Activated T-cell treated with anti-CD3 and anti-CD28 coated beads, Interleukin-2, amount 50 U/mL, for 72 hours (primary cell): ENCODE measurements at places on chromosomes 2 and 18.

DNA sequence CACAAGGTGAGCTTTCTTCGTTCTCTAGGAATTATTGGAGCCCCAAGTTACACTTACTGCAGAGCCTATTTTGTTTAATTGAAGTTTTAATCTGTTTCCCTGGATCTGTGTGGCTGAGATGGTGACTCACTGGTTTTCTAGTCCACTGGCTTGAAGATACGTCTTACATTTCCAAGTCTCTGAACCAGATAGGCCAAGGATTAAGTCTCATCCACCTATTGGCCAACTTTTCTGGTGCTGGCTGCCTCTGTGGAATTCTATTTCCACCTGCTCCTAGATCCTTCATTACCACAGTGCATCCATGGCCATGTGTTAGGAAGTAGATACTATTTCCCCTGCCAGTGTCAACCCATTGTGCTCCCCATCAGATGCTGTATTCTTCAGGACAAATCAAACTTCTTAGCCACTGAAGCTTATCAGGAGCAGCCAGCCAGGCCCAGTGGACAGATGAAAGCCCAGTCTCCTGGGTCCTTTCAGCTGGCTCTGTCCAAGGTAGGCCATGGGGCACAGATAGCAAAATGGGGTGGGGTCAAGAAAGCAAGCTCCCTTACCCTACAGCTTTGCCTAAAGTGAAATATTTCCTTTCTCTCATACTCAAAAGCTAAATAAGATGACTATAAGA, 198.8 kb upstream of the TCF4 start:
- peaks cover 4% of the 10 kb centered on the region for H3K36me3 ChIP-seq
- H3K4me1 ChIP-seq = peaks cover 6% of the 10 kb centered on the region
- H3K27me3 ChIP-seq = peaks cover 23% of the 10 kb centered on the region
- DNase-seq = no peak
- H3K4me3 ChIP-seq = no peak overlapping the region
- H3K27ac ChIP-seq = no peak overlapping the region

DNA sequence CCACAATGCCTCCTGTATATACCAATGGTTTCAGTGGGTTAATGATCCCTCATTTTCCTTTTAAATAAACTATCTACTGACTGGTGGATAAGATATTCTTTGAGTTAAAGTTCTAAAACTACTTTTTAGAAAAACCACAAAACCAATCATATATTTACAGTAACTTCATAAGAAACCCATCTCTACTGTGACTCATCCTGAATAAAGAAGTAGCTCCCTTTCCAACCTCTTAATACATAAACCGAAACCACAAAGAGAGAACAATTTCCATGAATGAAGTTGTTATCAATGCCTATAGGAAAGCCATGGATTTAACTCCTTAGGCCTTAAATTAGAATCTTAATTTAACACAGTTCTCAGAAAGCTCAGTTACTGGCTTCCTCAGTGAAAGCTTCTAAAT, 227.0 kb upstream of the SMAD7 start:
- no peak for DNase-seq
- H3K4me1 ChIP-seq = peaks cover 25% of the 10 kb centered on the region
- peak overlapping the region; percentile 9 for H3K4me3 ChIP-seq
- peak overlapping the region; percentile 98 for H3K27ac ChIP-seq

- peak; percentile 52 for DNase-seq
- H3K36me3 ChIP-seq = peaks cover 2% of the 10 kb centered on the region
- peak overlapping the region; percentile 89 for H3K4me3 ChIP-seq
Observed at GRCh38 chr2:60550178-60550983, 3.1 kb downstream of the BCL11A start.

- no peaks in the 10 kb centered on the region for H3K36me3 ChIP-seq
- H3K27me3 ChIP-seq = no peaks in the 10 kb centered on the region
- no peaks in the 10 kb centered on the region for H3K4me1 ChIP-seq
- no peak for DNase-seq
- no peak overlapping the region for H3K4me3 ChIP-seq
Observed at GRCh38 chr2:124149571-124149970, 124.5 kb downstream of the CNTNAP5 start.

DNA sequence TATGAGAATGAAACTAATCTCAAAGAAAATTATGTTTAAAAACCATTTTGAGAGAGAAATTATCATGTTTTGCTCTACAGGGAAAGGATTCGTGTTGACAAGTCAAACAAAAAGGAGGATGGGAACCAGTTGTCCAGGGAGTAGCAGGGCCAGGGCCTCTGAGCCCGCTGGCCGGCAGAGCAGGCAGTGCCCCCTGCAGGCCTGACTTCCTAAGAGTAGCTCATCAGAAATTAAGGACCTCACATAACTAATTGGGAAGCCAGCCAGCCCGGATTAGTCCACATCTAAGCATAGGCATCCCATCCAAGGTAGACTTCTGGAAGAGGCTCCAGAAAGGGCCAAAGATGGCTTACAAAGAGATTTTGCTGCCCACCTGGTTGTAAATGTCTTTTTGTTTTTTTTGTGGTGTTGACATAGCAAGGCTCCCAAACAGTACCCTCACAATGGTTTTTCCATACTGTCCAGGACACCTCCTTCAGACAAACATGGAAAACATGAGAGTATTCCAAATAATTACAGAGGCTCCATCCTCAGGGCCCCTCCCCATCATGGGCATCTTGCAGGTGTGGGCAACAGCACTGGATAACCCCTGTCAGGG, 241.2 kb upstream of the TANK start:
- H3K36me3 ChIP-seq = no peaks in the 10 kb centered on the region
- peak; percentile 41 for DNase-seq
- no peak overlapping the region for H3K4me3 ChIP-seq
- peaks cover 7% of the 10 kb centered on the region for H3K27me3 ChIP-seq
- no peak overlapping the region for H3K27ac ChIP-seq

DNA sequence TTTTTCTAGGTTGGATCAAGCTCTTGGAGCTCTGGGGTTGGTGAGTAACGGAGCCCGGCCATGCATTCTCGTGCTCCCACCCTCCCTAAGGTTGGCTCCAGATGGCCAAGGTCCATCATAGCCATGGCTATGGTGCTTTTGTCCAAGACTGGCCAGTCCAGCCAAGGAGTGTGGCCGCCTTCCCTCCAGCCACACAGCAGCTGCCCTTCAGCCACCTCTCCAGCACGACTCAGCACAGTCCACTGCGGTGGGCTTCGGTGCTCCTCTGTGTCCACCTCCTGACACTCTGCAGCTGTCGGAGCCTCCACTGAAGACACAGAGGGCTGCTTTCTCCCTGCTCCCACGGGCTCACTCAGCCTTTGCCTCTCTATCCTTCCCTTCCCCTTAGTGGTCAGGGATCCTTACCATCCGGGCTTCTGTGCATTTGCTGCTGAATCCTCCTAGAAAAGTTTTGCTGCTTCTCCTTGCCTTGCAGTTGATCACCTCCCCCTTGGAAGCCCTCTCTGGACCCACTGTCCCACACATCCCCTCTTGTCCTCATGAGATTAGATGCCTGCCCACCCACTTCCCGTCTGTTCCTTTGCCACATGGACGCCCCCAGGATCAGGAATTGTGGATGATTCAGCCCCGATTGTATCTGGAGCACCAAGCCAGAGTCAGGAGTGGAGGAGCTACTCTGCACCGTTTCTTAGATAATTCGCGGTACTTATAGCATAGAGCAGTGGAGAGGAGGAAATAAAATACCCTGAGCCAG, 177.1 kb upstream of the COPS8 start:
- H3K27me3 ChIP-seq = no peaks in the 10 kb centered on the region
- no peaks in the 10 kb centered on the region for H3K4me1 ChIP-seq
- H3K27ac ChIP-seq = no peak overlapping the region
- no peak for DNase-seq

DNA sequence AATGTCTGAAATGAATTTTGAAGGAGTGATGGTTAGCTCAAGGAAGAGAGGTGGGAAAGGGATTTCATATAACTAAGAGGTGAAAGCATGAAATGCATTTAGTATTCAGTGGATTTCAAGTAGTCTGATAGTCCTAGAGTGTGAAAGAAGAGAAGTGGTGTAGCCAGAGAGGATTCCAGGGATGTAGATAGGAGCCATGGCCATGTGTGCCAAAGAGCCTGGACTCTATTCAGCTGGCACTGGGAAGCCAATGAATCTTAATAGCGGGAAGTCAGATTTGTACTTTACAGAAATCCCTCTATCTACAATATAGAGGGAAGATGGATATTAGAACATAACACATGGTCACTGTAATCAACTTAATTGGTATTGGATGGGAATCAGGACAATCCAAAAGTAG, 8.3 kb upstream of the BOLL start:
- H3K27me3 ChIP-seq = peaks cover 24% of the 10 kb centered on the region
- no peak for DNase-seq
- H3K36me3 ChIP-seq = peaks cover 2% of the 10 kb centered on the region
- no peak overlapping the region for H3K27ac ChIP-seq
- H3K4me3 ChIP-seq = no peak overlapping the region
- H3K4me1 ChIP-seq = peaks cover 18% of the 10 kb centered on the region

GRCh38 chr2:65782996-65783650, 350.7 kb upstream of the SPRED2 start:
- H3K36me3 ChIP-seq = no peaks in the 10 kb centered on the region
- H3K27me3 ChIP-seq = peaks cover 12% of the 10 kb centered on the region
- H3K4me3 ChIP-seq = no peak overlapping the region

DNA sequence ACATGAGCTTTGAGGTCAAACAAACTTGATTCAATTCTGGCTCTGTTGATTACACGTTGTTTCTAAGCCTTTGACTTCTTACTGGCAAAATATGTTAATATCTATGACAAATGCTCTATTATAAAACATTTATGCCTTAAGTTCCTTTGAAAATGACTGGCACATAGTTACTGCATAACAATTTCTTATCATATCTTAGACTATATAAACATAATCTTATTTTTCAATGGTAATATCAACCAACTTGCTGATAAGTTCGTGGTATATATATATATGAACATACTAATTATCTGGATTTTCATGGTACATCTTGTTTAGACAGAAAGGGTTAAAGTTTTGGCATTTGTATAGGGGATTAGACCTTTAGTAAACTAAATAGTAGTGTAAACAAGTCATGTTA, 645.6 kb upstream of the ZNF804A start:
- H3K27ac ChIP-seq = no peak overlapping the region
- no peaks in the 10 kb centered on the region for H3K27me3 ChIP-seq
- no peaks in the 10 kb centered on the region for H3K4me1 ChIP-seq
- H3K4me3 ChIP-seq = no peak overlapping the region
- no peaks in the 10 kb centered on the region for H3K36me3 ChIP-seq

- H3K36me3 ChIP-seq = peaks cover 2% of the 10 kb centered on the region
- H3K27me3 ChIP-seq = no peaks in the 10 kb centered on the region
- H3K4me3 ChIP-seq = no peak overlapping the region
- H3K27ac ChIP-seq = no peak overlapping the region
- DNase-seq = no peak
Observed at GRCh38 chr18:79531386-79531785, 135.7 kb downstream of the NFATC1 start.

DNA sequence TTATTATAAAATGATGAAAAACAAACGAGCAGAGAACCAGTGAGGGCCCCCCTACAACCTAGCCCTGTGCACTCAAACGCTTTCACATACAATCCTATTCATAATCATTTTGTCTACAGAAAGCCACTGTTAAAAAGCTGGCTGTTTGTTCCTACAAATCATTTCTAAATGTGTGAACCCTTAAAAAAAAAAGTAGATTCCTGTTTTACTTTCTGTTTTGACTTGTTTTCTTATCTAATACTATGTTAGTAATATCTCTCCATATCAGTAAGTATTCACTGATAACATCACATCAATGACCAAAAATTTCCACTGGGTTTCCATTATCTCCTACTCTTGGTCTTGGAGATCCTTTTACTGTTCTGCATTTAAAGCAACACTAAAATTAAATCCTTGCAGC, 128.8 kb upstream of the TTC39C start:
- H3K27me3 ChIP-seq = no peaks in the 10 kb centered on the region
- H3K27ac ChIP-seq = peak overlapping the region; percentile 77
- peak overlapping the region; percentile 40 for H3K4me3 ChIP-seq
- peaks cover 31% of the 10 kb centered on the region for H3K4me1 ChIP-seq
- no peak for DNase-seq

DNA sequence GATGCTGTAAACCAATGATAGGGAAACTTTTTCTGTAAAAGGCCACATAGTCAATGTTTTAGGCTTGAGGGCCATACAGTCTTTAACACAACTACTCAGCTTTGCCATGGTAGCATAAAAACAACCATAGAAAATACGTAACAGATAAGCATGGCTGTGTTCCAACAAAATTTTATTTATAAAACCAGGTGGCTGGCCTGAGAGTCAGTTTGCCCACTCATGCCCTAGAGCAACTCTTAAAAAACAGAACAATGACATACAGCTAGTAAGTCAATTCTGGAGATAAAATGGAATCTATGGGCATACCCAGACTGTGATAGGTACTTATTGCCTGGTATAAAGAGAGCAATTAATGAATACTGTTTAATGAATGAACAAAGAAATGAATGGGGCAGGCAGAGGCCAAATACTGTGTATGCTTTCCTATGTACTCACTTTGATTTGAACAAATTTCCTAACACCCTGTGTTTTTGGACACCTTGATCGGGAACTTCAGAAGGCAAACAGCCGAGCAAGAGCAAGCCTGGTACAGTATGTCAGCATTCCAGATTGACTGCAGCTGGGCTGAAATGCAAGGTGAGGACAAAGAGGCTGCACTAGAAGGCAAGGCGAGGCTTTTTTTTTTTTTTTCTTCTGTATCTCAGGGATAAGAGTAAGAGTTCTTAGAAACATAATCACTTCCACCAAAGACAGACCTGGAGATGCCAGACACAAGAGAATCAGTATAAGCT, 315.3 kb downstream of the CLIP4 start:
- H3K27ac ChIP-seq = no peak overlapping the region
- H3K4me1 ChIP-seq = no peaks in the 10 kb centered on the region
- H3K4me3 ChIP-seq = no peak overlapping the region
- H3K27me3 ChIP-seq = peaks cover 12% of the 10 kb centered on the region

DNA sequence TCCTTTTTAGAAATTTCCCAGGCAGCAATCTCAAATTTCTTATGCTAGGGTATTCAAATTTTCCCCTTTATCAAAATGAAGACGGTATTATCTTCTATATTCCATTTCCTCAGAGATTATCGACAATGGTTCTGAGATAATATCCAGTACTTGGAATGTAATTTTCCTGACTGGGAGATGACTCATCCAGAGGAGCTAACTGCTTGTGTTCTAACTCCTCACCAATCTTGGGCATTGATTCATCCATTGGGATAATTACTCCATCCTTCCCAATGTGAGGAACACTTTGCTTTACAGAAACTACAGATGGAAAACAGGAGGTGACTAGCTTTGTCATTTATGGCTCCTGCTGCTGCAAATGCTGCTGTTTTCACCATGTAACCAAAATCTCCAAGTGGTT, 239.4 kb upstream of the LYPD1 start:
- DNase-seq = no peak
- no peaks in the 10 kb centered on the region for H3K4me1 ChIP-seq
- no peak overlapping the region for H3K27ac ChIP-seq
- H3K27me3 ChIP-seq = no peaks in the 10 kb centered on the region

- no peak overlapping the region for H3K4me3 ChIP-seq
- H3K27me3 ChIP-seq = no peaks in the 10 kb centered on the region
- no peak overlapping the region for H3K27ac ChIP-seq
- no peaks in the 10 kb centered on the region for H3K36me3 ChIP-seq
Observed at GRCh38 chr2:194343167-194343566, 1313.9 kb upstream of the SLC39A10 start.

- H3K36me3 ChIP-seq = peaks cover 3% of the 10 kb centered on the region
- peak overlapping the region; percentile 54 for H3K27ac ChIP-seq
- no peak for DNase-seq
- peaks cover 16% of the 10 kb centered on the region for H3K4me1 ChIP-seq
- no peaks in the 10 kb centered on the region for H3K27me3 ChIP-seq
Observed at GRCh38 chr2:233092432-233093165, 32.5 kb downstream of the INPP5D start.
